Melanocyte of skin (primary cell): ENCODE measurements at places on chromosomes 1 and 21. TPM values are rescaled to one million over a fixed set of nuclear protein-coding genes. Genes with fewer than 3 reads are reported as not detected.

Gene THRAP3
- total RNA-seq = 108 and 137 TPM in 2 replicates

Gene GPR61
- not detected in 2 replicates for total RNA-seq

Gene RNU1-3
- total RNA-seq = under 0.01 TPM in 2 replicates

Gene PGLYRP4
- total RNA-seq = not detected in 2 replicates

Gene PCAT6
- 0.33 and 0.62 TPM in 2 replicates for total RNA-seq

Gene RAB25
- not detected in 2 replicates for total RNA-seq

Gene GPA33
- total RNA-seq = not detected in 2 replicates

Gene LRRC53
- total RNA-seq = not detected in 2 replicates

Gene STUM
- total RNA-seq = 2.9 and 7.9 TPM in 2 replicates

Gene AQP10
- not detected in 2 replicates for total RNA-seq

Gene KCNA3
- total RNA-seq = not detected in 2 replicates

Gene RSPH1
- 0.36 TPM in 1 of 2 replicates, not detected in the other for total RNA-seq
